ENCODE measurements at places on chromosomes 4 and X.

DNA sequence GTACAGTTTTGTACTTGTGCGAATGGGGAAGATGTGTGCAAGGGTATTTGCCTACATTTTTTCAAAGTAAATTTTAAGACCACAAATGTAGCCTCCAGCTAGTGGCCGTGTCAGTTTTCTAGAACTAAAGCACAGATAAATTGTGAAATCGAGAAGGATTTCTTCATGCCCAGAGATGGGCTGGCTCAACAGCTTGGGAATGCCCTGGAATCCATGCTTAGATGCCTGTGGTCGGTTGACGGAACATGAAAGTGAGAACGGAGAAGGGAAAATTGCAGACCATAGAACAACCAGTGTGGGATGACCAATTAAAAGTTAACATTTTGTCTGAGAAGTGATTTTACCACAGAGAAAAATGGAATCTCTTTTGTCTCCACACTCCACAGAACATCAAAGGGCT lies 73.2 kb upstream of the VCX2 start:
- no peak for DNase-seq

DNA sequence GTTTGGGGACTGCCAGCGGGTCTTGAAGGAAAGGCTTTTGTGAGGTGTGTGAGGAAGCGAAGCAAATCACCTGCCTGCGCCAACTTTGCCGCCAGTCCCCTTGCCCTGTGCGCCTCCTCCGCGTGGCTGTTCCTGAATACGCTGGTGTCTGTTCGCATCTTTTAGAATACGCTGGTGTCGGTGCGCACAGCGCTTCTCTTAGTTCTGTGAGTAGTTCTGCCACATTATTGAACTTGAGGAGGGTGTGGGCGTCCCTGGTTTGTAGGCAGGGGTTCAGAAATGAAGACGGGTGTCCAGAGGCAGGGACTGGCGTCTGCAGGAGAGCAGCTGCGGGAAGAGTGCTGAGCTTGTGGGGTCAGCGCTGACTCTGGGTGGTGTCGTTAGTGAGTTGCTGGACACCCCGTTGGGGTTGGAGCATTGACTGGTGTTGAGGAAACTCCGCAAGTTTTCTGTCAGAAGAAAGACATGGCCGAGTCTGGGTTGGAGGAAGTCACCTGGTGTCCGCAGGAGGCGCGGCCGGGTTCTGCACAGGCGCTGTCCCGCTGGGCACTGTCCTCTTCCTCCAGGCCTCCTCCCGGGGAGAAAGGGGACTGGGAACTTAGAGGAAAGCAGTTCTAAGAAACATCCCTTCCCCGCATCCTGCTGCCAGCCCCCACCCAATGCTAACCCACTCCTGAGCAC lies 930 bp downstream of the ZNF718 start:
- peak; percentile 63 for DNase-seq

- no peak for DNase-seq
Observed at GRCh38 chr4:7660176-7661039, 225.7 kb upstream of the PSAPL1 start.

- no peak for DNase-seq
Observed at GRCh38 chr4:56613101-56613862, 67.8 kb downstream of the HOPX start.

- peak; percentile 22 for DNase-seq
Observed at GRCh38 chrX:125202591-125203248, 117.0 kb upstream of the TEX13C start.

- DNase-seq, result no peak
Observed at GRCh38 chrX:5807181-5807580, 421.5 kb downstream of the NLGN4X start.

GRCh38 chr4:147801820-147802219 lies 69.9 kb downstream of the ARHGAP10 start:
- DNase-seq, result peak; percentile 18

GRCh38 chr4:159552979-159553768 lies 450.3 kb downstream of the RAPGEF2 start:
- no peak for DNase-seq

DNA sequence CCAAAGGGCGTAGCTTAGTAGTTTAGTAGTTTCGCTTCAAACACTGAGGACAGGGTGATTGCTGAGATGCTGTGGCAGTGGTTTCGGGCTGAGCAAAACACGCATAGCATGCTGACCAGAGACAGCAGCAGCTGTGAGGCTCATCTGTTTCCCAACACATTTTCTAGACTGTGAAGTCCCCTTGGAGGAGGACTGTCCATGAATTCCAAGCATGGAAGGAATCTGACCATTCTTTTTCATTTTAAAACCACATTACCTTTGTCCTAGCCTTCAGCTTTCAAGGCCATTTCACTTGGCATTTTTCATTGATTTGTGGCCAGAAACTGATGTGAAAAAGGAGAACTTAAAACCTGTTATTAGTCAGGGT lies 240.9 kb downstream of the PALLD start:
- no peak for DNase-seq

- no peak for DNase-seq
Observed at GRCh38 chr4:37868238-37868637, 22.6 kb upstream of the TBC1D1 start.

DNA sequence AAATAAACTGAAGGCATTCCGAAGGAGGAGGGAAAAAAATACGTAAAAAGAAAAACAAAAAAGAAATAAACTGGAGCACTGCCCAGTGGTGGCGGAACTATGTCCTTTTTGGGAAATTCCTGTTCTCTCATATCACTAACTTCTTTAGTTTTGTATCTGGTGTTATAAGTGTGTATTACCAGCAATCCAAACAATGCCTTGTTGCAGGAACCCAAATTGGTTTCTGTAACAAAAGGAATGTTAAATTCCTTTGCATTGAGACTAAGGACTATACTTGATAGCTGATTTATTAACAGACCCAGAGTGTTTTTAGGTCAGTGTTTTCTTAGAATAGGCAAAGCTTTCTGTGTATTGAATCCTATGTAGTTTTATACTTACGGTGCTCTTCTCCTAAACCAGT lies 6.6 kb downstream of the CCNG2 start:
- no peak for DNase-seq

DNA sequence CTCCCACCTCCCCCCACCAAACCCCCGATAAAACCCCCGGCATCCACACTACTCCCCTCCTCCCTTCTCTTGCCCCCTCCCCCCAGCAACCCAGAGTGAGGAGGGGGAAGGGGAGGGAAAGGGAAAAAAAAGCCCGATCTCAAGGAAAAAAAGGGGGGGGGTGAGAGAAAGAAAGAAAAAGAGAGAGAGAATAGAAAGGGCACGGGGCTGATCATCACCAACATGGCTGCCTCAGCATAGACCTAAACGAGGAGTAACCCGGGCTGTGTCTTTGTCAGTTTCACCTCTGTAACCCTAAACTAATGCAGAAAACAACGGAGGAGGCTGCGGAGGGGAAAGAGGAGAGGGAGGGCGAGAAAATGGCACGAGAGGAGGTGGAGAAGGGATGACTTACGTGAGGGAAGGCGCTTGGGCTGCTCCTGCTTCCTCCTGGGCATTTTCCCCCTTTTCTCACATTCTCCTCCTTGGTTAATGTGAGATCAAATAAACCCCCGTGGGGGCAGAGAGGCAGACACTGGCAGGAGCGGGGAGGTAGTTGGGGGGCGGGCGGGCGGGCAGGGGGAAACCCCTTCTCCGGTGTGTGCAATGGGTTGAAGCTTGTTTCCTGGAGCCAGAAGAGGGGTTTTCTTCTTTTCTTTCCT lies 532 bp downstream of the ZNF827 start:
- peak; percentile 47 for DNase-seq

DNA sequence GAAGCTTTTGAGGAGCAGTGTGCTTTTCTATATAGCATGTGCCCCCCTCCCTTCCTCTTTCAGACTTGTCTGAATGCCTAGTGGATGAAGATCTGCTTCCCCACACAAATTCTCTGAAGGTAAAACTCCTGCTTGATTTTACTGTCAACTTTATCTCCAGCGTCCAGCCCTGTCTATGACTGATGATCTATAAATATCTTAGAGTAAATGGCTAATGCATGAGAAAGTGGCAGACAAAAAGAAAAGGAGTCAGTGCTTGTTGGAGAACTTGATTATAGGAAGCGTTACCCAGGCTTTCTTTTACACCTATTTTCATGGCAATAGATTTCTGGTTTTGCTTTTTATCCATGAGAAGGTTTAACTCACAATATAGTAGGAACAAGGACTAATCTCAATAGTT lies 168.3 kb upstream of the HS3ST1 start:
- no peak for DNase-seq

DNA sequence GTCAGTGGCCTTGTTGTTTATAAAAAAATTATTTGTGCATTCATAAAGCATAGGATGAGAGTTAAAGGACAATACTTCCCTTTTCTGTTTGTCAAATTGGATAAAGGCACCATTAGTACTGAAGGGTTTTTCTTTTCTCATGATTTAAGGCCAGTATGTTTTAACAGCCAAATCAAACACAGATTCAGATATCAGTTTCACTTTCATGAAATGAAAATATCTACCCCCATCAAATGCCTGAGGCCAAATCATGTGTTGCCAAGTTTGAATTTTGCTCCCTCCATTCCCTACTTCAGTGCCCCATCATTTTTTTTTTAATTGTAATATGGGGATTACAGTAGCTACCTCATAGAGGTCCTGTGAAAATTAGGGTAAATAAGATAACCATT lies 745.9 kb downstream of the RPA4 start:
- DNase-seq, result no peak

- no peak for DNase-seq
Observed at GRCh38 chr4:100935090-100935489, 412.2 kb downstream of the PPP3CA start.

DNA sequence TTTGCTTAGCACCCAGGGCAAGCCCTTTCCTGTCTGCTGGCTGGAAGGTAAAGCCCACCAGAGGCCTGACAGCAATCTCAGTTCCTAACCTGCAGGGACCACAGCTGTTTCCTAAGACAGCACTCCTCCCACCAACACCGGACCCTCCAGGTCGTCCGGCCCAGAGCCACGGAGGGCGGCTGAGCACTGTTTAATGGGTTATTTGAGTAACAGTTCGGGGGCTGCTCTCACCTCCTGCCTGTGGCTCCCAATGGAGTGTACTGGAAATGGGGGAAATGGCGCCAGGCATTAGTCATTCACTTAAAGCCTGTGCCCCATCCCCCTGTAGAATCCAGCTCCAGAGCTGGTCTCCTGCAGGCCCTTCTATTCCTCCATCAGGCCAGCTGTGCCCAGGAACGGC lies 81.6 kb upstream of the ADRA2C start:
- no peak for DNase-seq

GRCh38 chr4:82367438-82368097 lies 6.2 kb downstream of the HNRNPD start:
- DNase-seq, result no peak

- DNase-seq, result no peak
Observed at GRCh38 chrX:47585273-47585672, 3.0 kb downstream of the TIMP1 start.

DNA sequence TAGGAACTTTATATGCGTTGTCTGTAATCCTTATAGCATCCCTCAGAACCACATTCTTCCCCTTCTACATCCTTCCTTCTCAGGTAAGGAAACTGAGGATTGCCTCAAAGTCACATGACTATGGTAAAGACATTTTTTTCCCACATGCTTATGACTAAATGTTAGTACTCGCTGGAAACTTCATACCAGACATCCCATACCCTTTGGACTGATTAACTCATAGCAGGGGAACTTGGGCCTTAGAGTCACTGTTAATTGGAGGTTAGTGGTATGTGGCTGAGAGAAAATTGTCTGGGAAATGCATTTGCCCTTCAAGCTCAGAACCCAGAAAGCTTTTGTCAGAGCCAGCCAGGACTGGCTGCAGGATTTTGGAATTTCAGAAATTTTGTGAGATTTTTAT lies 155.0 kb downstream of the RELL1 start:
- DNase-seq, result no peak

GRCh38 chr4:111475001-111475400 lies 670.3 kb upstream of the FAM241A start:
- peak; percentile 5 for DNase-seq
